ENCODE measurements at places on chromosomes 13 and 19. TPM values are rescaled to one million over a fixed set of nuclear protein-coding genes. Genes with fewer than 3 reads are reported as not detected.

The PRTN3 gene
- total RNA-seq: not detected

The CASP14 gene
- total RNA-seq: not detected

The FAAP24 gene
- 1.8 TPM for total RNA-seq

DNA sequence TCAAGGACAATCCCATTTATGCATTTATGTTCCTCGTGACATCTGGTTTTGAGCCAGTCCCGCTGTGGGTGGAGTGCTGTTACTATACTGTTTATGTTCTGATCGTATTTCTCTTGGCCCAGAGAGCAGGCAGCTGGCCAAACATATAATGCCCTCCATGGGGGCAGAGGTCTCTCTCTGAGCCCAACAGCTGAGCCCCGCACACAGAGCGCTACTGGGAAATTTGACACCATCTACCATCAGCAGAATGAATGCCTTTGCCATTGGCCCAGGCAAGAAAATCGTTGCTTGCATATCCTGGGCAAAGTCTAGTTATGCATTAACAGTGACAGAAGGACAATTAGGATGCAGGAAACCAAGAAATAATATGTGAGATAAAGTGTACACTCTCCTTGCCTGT, 126.8 kb upstream of the CACNA1A start:
- DNase-seq: no peak

- DNase-seq: no peak
Observed at GRCh38 chr13:32045982-32046785, 14.6 kb downstream of the FRY start.

DNA sequence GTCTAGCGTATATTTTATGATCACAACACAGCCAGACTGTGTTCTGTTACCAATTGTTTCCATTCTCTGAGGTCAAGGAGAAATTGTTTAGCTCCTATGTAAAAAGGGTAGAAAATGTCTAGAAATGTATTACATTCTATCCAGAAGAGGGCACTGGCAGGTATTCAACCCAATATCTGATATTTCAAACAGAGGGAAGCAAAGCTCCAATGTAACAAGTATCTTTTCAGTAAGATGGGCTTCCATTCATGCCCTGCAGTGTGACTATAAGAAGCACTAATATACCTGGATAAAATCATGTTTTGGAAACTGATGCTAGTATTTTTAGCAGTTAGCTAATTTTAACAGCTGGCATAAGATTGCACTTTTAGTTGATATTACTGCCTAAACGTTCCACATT, 312.7 kb downstream of the FGF14 start:
- DNase-seq: no peak

DNA sequence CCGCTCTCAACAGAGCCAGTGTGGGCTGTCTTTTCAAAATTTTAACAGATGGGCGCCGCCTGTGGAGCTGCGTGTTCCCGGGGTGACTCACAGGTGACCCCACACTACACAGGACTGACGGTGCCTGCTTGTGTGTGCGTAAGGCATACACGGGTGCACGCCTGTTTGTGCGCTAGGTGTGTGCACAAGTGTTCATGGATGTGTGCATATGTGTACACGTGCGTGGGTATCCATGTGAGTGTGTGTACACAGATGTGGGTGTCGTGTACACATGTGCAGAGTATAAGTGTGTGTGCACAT, 92.7 kb upstream of the SOX1 start:
- no peak for DNase-seq

DNA sequence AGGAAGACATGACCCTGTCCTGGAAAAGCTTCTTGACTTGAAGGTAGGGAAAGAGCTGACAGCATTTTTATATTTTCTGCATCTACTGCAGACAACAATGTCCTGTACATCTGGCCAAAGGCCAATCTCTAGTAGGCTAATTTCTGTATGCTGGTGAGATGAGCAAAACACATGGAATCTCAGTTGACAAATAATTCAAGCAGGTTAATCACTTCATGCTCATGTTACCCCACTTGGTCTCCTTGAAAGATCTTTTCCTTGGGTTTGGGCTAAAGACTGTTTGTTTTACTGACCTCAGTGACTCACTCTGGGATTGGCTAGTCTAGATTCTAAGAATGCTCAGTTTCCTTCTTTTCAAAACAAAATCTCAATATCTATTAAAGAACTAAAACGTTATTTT, 298.8 kb downstream of the LMO7 start:
- DNase-seq: no peak

DNA sequence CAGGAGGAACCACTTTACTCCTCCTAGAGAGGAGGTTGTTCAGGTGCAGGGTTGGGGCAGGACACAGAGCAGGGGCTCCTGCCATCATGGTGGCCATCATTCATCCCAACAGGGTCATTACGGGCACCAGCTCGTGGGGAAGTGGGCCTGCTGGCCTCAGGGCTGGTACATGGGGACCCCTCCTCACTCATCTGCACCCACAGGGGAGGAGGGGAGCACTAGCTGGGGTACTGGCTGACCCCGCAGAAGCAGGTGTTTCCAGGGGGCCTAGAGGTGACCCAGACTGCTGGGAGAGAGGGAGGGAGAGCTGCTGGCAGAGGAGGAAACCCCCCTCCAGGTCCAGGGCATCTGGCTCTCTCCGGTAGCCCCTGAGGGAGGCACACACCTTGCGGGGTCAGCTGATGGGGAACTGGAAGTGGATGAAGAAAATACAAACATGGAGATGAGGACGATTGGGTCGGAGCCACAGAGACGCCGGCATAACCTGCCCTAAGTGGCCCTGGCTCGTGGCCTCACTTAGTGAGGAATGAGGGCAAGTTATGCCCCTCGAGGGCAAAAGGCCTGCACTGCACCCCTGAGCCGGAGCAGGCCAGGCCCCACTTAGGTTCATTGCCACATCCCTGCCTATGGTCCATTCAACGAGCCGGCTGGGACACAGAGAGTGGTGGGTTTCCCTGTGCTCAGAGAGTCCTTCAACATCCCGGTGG, 76.2 kb downstream of the SOX1 start:
- no peak for DNase-seq

GRCh38 chr19:31516756-31517155, 167.5 kb upstream of the TSHZ3 start:
- no peak for DNase-seq

GRCh38 chr13:75092143-75092542, 389.8 kb downstream of the TBC1D4 start:
- DNase-seq: no peak

DNA sequence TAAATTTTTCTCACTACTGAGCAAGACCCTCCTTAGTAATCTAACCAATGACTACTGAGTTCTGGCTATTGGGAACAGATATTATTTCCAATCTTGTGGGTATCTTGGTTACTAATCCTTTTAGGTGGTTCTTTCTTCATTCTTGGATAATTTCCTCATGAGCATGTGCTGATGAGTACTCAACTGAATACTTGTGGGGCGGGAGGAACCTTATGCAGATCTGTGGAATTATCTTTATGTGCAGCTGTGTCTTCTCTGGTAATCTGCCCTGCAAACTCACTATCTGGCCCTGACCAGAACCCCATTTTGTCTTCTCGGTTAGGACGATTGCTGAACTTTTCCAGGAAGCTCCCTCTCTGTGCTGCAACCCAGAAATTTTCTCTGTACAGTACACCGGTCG, 89.7 kb upstream of the TRPC4 start:
- no peak for DNase-seq

GRCh38 chr19:41626278-41626677, 596 bp downstream of the CEACAM4 start:
- no peak for DNase-seq

Data from CD4-positive, alpha-beta memory T cell (primary cell).